Ascending aorta (tissue), 2 donors: ENCODE measurements at places on chromosomes 1 and 21.

DNA sequence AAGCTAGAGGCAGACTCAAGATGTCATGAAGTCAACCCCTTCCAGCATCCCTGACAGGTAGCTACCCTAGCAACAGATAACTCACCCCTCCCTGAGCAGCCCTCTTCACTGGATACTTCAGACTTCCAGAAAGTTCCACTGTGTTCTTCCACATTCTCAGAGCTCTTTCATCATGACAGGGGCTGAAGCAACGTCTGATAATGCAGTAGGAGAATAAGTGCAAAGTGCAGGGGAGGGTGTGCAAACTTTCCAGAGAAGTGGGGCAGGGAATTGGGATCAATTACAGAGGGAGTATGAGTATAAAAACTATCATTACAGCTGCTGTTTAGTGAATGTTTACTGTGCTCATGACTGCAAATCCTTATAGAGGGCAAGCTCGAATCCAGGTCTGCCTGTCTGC is 26.4 kb upstream of the FOXE3 start:
- DNase-seq: no peak

DNA sequence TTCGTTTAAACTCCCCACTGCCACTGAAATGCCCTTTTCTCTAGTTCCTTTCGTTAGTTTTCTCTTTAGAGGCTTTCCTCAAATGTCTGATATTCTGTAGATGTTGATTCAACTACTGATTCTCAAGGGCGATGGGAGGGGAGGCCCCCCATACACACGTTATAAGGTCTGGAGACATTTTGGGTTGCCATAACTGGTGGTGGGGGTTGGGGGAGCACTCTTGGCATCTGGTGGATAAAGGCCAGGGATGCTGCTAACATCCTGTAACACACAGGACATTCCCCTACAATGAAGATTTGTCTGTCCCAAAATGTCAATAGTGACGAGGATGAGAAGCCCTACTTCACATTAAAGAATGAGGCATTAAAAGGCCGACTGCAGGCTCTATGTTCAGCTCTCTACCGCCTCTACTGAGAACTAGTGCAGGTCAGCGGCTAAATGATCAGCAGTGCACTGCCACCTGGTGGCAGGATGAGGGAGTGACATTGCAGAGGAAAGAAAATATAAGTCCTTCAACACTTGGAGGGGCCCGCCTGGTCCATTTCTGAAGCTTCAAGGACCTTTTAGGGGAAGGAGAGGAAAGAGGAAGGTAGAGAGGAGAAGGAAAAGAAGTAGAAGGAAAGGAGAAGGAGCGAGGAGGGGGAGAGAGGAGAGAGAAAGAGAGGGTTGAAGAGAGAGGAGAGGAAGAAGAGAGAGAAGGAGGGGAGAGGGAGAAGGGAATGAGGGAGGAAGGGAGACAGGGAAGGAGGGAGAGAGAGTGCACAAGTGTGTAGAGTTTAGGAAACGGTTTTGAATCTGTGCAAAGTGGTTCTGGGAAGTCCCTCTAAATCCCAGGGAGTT is 29.4 kb downstream of the ALG14 start:
- peak; percentile 16 for DNase-seq

DNA sequence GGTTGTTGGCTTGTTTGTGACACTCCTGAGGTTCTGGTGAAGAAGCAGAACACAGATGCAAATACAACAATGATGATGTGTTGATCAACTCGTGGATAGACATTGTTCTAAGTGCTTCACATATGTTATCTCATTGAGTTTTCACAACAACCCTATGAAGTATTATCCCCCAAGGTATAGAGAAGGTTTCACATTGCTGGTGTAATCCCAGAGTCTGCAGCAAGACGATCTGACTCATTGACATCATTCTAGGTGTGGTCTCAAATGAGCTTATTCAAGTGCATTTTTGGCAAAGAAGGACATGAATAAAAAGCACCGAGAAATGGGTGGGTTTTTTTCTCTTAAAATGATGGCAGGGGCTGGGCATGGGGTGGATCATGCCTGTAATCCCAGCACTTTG is 64.1 kb upstream of the SCAF4 start:
- DNase-seq: no peak

GRCh38 chr21:45329261-45330074 is 41.8 kb upstream of the POFUT2 start:
- no peak for DNase-seq

DNA sequence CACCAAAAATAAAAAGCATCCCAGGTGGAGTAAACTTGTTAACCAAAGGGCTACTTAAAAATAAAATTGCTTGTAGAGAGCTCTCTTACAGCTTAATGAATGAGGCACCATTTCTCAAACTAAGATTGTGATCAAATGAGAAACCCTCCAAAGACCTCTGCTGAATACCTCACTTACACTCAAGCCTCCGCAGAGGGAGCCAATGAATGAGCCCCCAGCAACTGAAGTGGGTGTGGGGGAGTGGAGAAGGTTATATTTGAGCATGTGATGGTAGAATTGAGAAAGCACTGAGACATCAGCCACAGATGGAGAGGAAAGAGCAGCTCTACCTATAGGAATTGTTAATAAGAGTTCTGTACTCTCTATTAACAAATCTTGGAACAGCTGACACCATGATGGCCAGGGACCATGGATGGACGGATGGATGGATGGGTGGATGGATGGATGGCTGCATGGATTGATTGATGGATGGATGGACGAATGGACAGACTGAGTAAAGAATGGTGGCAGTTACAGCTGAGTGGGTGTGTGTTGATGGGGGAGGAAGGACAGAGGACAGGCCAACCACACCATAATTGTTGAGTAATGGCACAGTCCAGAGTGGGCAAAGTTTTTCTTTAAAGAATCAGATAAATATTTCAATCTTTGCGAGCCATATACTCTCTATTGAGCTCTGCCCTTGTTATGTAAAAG is 20.3 kb upstream of the TIAM1 start:
- no peak for DNase-seq

DNA sequence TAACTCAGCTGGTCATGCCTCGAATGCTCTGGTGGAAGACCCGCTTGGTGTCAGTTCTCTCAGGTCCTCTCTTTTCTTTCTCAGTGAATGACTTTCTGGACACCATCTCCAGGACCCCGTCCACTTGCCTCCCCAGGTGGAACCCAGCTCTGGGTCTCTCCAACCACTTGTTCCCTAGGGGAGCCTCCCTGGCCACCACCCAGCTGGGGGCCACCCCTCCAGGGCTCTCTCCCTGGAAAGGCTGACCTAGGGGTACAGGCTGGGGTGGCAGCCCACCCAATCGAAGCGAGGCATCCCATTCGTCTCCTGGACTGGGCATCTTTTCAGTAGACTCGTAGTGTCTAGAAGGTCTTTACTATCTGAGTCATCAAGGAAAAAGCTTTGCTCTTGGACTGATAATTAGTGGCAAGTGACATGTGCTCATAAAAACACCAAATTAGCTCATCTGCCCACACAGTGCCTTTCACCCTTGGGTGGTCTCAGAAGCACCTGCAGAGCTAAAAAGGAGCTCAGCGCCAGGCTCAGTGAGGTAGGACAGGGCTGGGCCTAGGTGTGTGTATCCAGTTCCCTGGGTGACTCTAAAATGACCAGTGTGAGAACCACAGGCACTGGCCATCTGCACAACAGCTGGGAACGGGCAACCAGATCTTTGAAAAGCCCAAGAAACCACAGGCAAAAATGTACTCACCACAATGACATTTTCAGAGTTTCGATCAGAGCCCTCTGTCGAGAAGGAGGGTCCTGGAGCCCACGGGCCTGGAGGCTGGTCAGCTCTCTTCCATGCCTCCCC is 2.4 kb upstream of the PDXK start:
- no peak for DNase-seq

DNA sequence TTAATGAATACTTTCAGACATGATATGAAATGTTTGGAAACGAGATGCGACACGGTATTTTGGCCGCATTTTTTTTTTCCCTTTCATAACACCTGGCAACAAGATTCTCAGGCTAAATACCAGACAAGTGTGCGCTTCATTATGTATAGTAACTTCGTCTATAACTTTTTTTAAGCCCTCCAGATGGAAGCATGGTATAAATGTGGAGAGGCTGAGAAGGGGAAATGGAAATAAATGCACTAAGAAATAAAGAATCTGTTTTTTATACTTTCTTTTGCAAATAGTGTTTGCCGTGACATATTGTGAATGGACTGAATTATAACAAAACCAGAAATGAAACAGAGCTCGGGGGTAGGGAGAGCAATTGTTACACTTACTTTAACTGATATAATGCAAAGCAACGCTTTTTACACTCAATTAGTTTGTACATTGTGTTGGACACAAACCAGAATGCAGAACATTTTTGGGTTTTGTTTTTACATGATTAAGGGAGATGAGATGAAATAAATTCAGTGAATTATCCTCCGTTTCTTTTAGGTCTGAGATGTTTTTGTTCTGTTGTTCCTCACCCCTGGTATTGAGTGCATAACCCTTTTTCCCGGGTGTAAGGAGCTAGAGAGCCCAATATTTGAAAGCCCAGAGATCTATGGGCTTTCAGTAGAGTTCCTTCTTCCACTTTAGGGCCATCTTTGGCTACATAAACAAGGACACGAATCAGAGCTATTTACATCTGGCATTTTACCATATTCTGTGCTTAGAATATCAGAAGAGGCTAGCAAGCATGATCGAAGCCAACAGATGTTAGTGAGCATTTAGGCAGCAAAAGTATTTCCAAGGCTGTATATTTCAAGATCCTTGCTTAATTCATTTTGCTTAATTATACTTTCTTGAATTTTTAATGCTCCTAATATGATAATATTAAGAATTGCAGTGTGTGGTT is 478.0 kb downstream of the CAMTA1 start:
- no peak for DNase-seq

DNA sequence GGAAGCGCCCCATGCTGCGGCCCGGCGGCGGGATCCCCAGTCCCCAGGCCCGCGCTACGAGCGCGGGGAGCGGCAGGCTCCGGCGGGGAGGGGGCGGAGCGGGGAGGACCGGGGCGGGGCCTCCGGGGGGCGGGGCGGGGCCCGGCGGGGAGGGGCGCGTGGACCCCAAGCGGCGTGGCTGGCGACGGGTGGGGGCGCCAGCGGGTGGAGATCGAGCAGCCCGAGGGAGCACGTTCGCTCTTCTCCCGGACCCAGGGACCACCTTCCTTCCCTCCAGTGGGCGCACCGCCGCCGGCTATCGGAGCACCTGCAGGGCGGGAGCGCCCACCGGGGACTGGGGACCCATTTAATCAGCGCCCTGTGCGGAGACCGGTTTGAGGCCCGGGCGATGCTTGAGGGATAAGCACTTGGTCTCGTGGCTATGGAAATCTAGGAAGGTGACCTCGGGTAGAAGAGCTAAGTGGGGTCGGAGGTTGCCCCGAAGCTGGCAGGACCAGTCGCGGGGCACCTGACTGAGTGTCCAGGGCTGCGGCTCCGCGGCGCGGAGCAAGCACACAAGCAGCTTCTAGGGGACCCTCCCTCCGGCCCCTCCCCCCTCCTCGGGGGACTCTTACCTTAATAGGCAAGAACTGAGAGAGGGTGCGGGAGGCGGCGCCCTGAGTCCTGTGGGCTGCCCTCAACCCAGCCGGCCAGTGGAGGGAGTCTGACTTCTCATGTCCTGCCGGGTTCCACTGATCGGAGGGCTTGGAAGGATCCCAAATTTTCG is at the start of gene TSPAN2:
Gene TSPAN2 (minus strand): TSS at position 84 of the 766 bp plus-strand sequence. CDS start 71 bp downstream, at position 13.
- DNase-seq: peak; percentile 79
